ENCODE measurements at places on chromosomes 4 and X.

DNA sequence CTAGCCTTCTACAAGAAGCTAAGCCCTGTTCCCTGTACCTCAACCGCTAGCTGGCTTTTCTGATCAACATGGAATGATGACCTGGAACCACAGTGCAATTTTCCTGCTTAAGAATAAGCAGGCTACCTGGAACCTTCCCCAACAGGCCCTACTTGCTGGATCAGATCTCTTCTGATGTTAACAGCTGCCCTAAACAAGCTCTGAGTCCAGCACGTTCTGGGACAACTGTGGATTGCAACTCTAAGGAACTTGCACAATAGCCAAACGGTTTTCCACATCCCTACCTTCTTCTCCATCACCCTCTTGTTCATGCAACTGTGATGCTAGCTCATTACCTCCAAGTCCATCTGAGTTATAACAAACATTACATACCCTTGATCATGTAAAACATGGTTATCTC, 19.8 kb downstream of the ATP8A1 start:
- DNase-seq, result no peak

GRCh38 chr4:81366779-81367178, 104.9 kb downstream of the RASGEF1B start:
- DNase-seq, result no peak

DNA sequence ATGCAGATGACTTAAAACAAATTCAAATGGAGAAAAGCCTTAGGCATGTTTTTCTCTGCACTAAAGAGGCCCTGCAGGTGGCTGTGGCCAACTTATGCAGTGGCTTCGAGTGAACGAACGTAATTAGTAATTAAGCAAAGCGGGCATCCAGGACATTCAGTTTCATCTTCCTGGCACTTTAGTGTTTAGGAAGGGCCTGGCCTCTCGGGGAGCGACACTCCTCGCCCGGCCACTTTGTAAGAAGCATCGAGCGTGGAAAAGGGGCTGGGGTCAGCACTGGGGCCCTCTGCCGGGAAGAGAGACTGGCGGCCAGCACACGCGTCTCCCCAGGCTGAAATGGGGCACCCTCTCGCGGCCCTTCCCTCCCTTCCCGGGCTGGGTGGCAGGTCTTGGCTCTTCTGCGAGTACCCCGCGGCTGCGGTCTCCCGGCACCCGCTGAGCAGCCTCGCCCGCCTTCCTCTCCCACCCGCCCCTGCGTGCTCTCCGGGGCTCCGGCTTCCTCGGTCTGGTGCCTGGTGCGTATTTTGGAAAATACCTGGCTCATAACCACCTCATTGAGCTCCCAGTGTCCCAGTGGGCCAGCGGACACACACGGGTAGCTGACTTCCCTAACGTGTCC, 677 bp upstream of the CYP4V2 start:
- DNase-seq, result no peak

- DNase-seq, result no peak
Observed at GRCh38 chr4:168398188-168398587, 79.6 kb upstream of the DDX60 start.

GRCh38 chr4:89373394-89373793, 65.8 kb upstream of the GPRIN3 start:
- no peak for DNase-seq

DNA sequence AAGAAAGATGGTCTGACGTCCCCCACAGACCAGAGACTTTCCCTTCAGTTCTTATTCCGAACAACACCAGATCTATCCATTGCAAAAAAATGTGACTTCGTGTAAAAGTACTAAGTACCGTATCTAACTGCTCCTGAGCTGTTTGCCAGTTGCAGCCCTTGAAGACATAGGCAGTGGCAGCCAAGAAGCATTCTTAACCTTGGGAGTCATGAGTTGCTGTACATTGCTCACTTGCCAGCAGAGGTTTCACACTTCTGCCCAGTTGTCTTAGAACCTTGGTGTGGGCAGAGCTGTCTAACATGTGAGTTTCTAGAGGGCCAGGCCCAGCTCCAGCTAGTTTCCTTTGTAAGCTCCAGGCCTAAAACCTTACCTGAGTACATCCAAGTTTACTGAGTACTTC, 10.5 kb upstream of the CHRDL1 start:
- no peak for DNase-seq

- DNase-seq, result no peak
Observed at GRCh38 chr4:27318740-27319139, 458.1 kb downstream of the STIM2 start.

GRCh38 chr4:8591626-8592365, 769 bp upstream of the CPZ start:
- no peak for DNase-seq

- no peak for DNase-seq
Observed at GRCh38 chr4:94766856-94767255, 9.1 kb downstream of the BMPR1B start.

- no peak for DNase-seq
Observed at GRCh38 chr4:6225469-6225868, 25.1 kb upstream of the JAKMIP1 start.

DNA sequence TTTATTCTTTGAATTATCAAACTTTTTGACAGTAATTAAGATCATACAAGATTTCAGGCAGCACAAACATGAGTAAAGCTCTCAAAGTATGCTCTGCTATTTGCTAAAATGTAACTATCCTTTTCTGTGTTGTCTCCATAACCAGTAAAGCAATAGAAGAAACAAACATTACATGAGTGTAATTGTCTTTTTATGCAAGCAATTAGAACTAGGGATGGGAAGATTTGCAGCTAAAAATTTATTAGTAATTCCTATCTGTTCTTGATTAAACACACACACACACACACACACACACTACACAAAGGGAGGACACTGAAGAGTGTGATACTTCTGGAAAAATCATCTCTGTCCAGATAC, 512.9 kb downstream of the FAT4 start:
- no peak for DNase-seq

DNA sequence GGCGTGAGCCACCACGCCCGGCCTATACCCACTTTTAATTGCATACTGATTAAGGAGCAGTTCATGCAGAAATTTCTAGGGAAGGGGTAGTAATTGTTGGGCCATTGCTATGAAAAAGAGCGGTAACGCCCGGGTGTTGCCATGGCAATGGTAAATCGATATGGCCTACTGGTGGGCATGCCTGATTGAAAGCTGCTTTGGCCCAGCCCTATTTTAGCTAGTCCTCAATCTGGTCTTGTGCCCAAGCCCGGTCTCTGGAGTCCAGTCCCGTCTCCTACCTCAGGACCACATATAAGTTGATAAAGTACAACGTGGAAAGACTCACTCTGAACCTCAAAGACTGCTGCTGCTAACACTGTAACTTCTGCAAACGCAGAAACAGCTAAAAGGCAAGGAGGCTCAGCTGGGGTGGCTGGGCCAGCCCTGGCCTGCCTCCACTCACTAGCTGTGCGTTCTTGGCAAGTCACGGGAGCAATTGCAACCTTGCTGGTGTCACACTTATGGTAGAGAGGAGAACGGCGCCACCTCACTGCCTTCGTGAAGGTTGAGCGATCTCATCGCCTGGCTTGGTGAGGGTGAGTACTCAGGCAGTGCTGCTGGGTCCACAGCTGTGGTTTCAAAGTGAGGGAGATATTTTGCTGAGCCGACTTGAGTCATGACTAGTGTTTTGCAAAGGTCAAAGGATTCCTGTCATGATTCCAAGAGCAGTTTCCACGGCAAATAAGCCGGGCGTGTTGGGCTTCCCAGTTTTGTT, 57.0 kb upstream of the GRPEL1 start:
- DNase-seq, result no peak

Measured in NCI-H187 treated with DMSO at 0.1 percent for 48 hours (cell line).